Adrenal gland (tissue), 19 donors: ENCODE measurements at places on chromosomes 6 and 20. TPM values are rescaled to one million over a fixed set of nuclear protein-coding genes. Genes with fewer than 3 reads are reported as not detected.

DNA sequence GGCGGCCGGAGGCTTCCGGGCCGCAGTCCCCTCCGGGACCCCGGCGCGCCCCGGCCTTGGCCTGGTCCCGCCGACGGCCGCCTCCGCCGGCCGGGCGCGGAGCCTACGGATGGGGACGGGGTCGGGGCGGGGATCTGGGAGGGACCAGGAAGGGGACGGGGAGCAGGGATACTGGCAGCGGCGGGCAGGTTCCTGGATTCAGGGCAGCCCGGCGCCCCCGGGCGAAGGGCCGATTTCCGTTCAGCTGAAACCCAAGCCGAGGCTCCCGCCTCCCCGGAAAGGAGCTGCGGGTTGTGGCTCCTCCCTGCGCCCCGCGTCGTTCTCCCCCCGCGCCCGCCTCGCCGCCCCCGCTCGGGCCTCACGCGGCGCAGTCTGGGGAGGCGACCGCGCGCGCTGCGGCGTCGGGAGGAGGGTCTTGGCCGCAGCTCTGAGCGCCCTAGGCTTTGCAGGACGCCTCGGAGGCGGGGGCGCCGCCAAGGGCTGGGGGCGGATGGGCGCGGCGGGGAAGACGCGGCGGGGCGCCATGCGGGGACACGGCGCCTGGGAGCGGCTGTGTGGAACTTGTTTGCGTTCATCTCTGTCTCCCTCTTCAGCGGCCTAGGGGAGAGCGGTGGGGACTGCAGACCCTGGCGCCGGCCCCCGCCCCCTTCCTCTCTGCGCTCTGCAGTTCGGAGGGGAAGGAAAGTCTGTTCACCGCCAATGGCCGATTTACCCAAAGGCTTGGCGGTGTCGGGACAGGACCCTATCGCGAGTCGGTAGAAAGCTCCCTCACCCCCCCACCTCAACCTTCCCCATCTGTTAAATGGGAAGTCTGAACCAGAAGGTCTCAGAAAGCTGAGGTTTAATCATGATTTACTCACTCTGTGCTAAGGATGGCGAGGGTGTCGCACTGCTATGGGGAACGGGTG, 22.7 kb upstream of the TMEM181 start:
- H3K4me3 ChIP-seq = peak overlapping the region; percentile 70
- no peaks in the 10 kb centered on the region for H3K27me3 ChIP-seq
- peaks cover 5% of the 10 kb centered on the region for H3K4me1 ChIP-seq
- no peak overlapping the region for H3K27ac ChIP-seq

GRCh38 chr20:49823152-49823847, 10.7 kb downstream of the SLC9A8 start:
- H3K36me3 ChIP-seq = no peaks in the 10 kb centered on the region
- no peaks in the 10 kb centered on the region for H3K27me3 ChIP-seq
- no peak for DNase-seq
- peaks cover 25% of the 10 kb centered on the region for H3K4me1 ChIP-seq
- peak overlapping the region; percentile 26 for H3K27ac ChIP-seq

The PAK5 gene
- 7.9 TPM for total RNA-seq

GRCh38 chr6:16240589-16241320, 2.4 kb downstream of the GMPR start:
- no peaks in the 10 kb centered on the region for H3K36me3 ChIP-seq
- no peak for DNase-seq
- H3K27ac ChIP-seq = no peak overlapping the region
- H3K4me3 ChIP-seq = no peak overlapping the region
- H3K27me3 ChIP-seq = no peaks in the 10 kb centered on the region

DNA sequence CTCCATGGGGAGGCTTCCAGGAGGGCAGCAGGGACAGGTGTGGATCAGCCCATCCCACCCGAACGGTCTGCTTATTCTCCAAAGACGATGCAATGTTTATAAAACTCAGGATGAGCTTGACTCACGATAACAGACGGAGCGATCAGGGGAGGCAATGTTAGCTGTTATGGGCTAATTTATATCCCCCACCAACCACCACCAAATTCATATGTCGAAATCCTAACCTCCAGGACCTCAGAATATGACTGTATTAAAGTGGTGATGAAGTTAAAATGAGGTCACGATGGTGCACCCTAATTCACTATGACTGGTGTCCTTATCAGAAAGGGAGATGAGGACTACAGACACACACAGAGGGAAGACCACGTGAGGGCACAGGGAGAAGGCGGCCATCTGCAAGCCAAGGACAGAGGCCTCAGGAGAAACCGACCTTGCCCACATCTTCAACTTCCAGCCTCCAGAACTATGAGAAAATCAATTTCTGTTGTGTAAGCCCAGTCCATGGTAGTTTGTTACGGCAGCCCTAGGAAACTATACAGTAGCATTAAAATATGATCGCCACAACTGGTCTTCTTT, 7.0 kb downstream of the ADTRP start:
- no peaks in the 10 kb centered on the region for H3K27me3 ChIP-seq
- no peak overlapping the region for H3K27ac ChIP-seq
- peaks cover 5% of the 10 kb centered on the region for H3K4me1 ChIP-seq
- H3K36me3 ChIP-seq = no peaks in the 10 kb centered on the region
- no peak overlapping the region for H3K4me3 ChIP-seq

DNA sequence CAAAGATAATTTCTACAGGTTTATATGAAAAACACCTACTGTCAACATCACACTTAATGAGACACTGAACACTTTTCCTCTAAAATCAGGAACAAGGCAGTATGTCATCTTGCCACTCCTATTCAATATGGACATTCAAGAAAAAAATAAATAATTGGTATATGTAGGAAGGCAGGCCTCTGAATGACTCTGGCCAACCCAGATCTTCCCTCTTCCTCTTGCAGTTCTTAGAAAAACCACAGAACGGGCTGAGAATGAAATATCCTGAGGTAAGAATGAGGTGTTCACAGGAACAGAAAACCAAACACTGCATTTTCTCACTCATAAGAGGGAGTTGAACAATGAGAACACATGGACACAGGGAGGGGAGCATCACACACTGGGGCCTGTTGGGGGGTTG, 1207.2 kb upstream of the CITED2 start:
- H3K27me3 ChIP-seq = no peaks in the 10 kb centered on the region
- no peaks in the 10 kb centered on the region for H3K4me1 ChIP-seq
- H3K27ac ChIP-seq = no peak overlapping the region
- no peaks in the 10 kb centered on the region for H3K36me3 ChIP-seq

DNA sequence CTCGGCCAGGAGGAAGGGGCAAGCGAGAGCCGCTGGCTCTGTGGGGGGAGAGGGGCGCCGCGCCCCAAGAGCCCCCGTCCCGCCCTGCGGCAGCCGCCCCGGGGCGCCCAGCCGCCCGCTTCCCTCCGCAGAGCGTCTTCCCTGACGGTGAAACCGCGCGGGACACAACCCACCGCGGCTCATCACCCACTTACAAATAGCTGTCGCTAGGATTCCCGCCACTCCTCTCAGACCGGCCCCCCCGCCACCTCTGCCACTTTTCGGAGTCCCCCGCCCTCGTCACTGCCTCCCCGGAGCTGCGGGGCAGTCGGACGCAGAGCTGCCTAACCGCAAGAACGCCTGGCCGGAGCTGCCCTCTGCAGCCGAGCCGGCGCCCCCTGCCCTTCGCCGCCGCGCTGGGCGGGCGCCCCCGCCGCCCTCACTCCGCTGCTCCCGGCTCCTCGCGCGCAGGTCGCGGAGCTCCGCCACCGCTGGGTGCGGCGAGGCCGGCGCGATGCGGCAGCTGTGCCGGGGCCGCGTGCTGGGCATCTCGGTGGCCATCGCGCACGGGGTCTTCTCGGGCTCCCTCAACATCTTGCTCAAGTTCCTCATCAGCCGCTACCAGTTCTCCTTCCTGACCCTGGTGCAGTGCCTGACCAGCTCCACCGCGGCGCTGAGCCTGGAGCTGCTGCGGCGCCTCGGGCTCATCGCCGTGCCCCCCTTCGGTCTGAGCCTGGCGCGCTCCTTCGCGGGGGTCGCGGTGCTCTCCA, at the start of gene SLC35D3:
TSS of gene SLC35D3 (plus strand) at position 366 of the 749 bp plus-strand sequence. CDS start at position 494, 128 bp downstream.
- H3K27me3 ChIP-seq = peaks cover 23% of the 10 kb centered on the region
- no peaks in the 10 kb centered on the region for H3K36me3 ChIP-seq

DNA sequence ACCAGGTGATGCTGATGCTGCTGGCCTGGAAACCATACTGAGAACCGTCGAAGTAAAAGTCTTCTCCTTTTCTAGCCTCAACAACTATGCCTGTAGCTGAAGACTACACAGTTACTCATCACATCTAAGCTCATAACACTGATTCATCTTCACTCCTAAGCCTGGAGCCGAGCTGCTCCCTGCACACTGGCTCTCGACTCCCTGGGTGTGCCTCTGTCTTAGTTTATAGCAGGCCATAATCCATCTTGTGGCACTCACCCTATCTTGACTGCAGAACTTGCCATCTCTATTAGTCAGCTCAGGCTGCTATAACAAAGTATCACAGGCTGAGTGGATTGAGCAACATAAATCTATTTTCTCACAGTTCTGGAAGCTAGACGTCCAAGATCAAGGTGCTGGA, 191.0 kb downstream of the UNC5CL start:
- H3K27me3 ChIP-seq = no peaks in the 10 kb centered on the region
- no peak overlapping the region for H3K4me3 ChIP-seq
- no peak overlapping the region for H3K27ac ChIP-seq
- H3K36me3 ChIP-seq = no peaks in the 10 kb centered on the region
- H3K4me1 ChIP-seq = no peaks in the 10 kb centered on the region
- DNase-seq = no peak

The DCDC2 gene
- total RNA-seq = 1.7 TPM

GRCh38 chr20:48006036-48006833, 221.0 kb upstream of the SULF2 start:
- H3K4me3 ChIP-seq = no peak overlapping the region
- peaks cover 5% of the 10 kb centered on the region for H3K4me1 ChIP-seq

GRCh38 chr20:3701061-3701998, 11.1 kb downstream of the SIGLEC1 start:
- DNase-seq = no peak
- no peaks in the 10 kb centered on the region for H3K36me3 ChIP-seq
- H3K27ac ChIP-seq = no peak overlapping the region
- no peak overlapping the region for H3K4me3 ChIP-seq
- no peaks in the 10 kb centered on the region for H3K27me3 ChIP-seq

DNA sequence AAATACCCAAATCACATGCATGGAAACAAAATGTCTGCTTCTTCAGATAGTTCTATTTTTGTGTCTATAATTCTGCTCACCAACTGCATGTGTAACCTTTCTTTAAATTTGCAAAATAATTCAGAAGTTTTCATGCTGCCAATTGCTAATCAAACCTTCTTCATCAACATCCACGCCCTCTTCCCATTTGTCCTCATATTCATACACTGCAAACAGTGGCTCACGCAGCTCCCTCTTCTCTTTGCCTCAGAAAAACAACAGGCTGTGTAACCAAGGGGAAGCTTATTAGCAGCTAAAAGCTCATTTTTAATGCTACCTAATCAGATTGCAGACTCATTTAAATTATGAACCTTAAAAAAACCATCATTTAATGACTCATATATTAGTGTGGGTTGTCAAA, 555.0 kb upstream of the EPHA7 start:
- no peak overlapping the region for H3K27ac ChIP-seq
- no peaks in the 10 kb centered on the region for H3K36me3 ChIP-seq
- H3K4me3 ChIP-seq = no peak overlapping the region
- no peaks in the 10 kb centered on the region for H3K4me1 ChIP-seq
- no peaks in the 10 kb centered on the region for H3K27me3 ChIP-seq
- no peak for DNase-seq

DNA sequence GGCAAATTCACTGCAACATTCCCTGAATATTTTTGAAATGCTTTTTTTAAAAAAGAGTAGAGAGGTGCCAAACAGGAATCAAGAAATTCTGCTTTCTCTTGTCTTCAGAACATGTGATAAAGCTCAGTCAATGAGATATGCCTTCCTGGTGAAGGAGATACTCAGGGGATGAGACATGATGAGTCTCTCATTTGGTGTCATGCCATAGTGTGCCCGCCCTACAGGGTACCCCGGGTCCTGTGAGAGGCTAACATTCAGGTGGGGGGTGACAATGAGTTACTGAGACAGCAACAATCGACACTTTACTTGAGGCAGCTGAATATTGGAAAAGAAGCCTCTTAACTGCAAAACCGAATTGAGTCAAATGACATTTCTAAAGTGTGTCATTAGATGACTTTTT, 6.7 kb downstream of the CCR6 start:
- no peaks in the 10 kb centered on the region for H3K36me3 ChIP-seq
- DNase-seq = no peak
- no peak overlapping the region for H3K4me3 ChIP-seq
- H3K27me3 ChIP-seq = no peaks in the 10 kb centered on the region

The FNDC1 gene
- 0.81 TPM for total RNA-seq

GRCh38 chr20:31661625-31662371, 24.1 kb downstream of the COX4I2 start:
- H3K27ac ChIP-seq = peak overlapping the region; percentile 64
- peak; percentile 85 for DNase-seq
- H3K4me3 ChIP-seq = no peak overlapping the region
- H3K36me3 ChIP-seq = no peaks in the 10 kb centered on the region

The OPRL1 gene
- total RNA-seq = 3.0 TPM

The GRIK2 gene
- 5.9 TPM for total RNA-seq

DNA sequence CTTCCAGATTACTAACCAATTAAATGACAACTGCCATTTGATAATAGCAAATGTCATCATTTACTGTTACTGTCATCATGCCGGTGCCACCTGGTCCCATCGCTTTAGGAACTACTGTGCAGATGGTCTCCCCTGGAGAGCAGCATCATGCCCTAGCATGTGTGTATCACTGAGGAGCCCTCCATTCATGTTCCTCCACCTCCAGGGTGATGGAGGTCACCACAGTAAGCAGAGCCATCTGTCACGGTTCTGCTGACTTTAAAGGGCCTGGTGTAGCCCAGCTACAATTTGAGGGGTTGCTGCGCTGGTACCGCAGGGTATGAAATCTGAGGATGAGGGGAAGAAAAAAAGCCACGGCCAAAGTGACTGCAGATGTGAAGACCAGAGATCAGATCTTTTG, 118.8 kb upstream of the KCNK16 start:
- H3K36me3 ChIP-seq = no peaks in the 10 kb centered on the region
- H3K4me3 ChIP-seq = no peak overlapping the region

- no peaks in the 10 kb centered on the region for H3K36me3 ChIP-seq
- no peak for DNase-seq
- peaks cover 34% of the 10 kb centered on the region for H3K4me1 ChIP-seq
- no peak overlapping the region for H3K27ac ChIP-seq
- no peak overlapping the region for H3K4me3 ChIP-seq
Measured at GRCh38 chr6:44966449-44967092, 361.6 kb upstream of the RUNX2 start.

GRCh38 chr6:93992976-93993375, 573.6 kb upstream of the EPHA7 start:
- no peaks in the 10 kb centered on the region for H3K36me3 ChIP-seq
- no peak overlapping the region for H3K4me3 ChIP-seq
- no peak for DNase-seq
- H3K27me3 ChIP-seq = no peaks in the 10 kb centered on the region
- no peaks in the 10 kb centered on the region for H3K4me1 ChIP-seq
